ENCODE measurements at places on chromosomes 16 and 17. TPM values are rescaled to one million over a fixed set of nuclear protein-coding genes. Genes with fewer than 3 reads are reported as not detected.

- DNase-seq, result no peak
Measured at GRCh38 chr17:34720760-34721159, 141.4 kb downstream of the TMEM132E start.

GRCh38 chr17:49707246-49707607, 537 bp downstream of the SLC35B1 start:
- DNase-seq, result no peak

- DNase-seq, result peak; percentile 62
Measured at GRCh38 chr17:17151055-17151454, 55.1 kb downstream of the PLD6 start.

- DNase-seq, result no peak
Measured at GRCh38 chr17:29620271-29620670, 2.4 kb downstream of the CORO6 start.

DNA sequence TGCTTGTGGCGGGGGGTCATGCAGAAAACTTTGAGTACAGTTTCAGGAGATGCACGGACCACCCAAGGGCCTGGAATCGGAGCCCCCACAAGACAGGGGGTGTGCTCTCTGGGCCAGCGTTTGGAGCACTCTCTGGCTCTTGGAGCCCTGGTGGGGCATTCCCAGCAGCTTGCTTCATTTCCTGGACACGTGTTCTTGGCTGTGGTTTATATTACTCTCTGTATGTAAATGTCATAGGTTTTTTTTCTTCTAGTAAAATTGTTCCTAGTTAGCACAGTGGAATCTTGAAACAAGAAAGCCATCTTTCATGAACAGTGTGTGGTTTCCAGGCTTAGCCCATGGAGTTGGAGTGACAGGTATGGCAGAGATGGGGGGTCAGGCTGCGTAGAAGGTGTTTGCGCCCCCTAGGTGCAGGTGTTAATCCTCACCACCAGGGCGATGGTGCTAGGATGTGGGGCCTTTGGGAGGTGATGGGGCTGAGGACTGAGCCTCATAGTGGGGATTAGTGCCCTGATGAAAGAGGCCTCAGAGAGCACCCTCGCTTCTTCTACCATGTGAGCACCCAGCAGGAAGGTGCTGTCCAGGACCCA, 79.8 kb downstream of the JPH3 start:
- DNase-seq, result no peak

DNA sequence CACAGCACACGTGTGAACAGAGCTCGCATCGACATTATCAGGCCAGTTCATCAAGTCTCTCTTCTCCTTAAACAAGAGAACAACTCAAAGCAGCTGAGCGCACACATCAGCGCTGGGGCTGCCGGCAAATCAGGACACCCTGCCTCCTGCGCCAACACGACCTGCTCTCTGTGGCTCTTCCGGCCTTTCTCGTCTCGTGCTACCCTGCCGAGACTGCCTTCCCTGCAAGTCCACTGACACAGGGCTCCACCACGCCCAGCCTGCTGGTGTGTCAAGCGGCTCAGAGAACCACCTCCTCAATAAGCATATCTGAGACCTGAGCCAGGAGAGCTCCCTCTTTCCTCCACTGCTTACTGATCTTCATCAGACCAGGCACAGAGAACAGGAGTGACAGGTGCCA, 96.9 kb downstream of the ZNF778 start:
- DNase-seq, result no peak

DNA sequence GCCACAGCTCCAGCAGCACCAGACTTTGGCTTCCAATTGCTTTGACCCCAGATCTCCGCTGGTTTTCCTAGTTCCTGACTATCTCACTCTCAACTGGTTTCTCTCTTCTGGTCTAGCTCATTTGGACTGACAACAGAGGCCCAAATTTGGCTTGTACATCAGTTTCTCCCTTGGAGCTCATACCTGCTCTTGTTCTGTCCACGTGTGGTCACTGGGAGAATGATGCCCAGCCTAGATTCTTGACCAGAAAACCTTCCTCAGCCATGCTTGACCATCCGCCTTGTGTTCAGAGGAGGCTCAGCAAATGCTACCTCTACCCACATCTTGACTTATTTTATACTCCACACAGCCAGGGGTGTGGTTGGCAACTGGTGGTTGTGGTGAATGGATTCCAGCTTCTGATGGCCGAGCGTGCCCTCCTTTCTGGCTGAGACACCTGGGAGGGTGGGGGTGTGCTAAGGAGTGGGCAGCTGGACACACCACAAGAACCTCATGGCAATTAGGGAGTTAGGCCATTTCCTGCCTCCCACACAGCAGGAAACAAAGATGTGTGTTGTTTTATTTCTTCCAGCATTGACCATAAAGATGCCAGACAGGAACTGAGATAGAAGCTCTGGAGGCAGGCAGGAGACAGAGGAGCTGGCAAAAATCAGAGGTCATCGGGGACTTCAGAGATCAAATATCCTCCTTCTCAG, 93.8 kb upstream of the FAM20A start:
- peak; percentile 92 for DNase-seq

GRCh38 chr17:83008186-83008510, 71.3 kb upstream of the METRNL start:
- no peak for DNase-seq

- DNase-seq, result no peak
Measured at GRCh38 chr17:45282683-45283644, 21.1 kb upstream of the SPATA32 start.

- DNase-seq, result no peak
Measured at GRCh38 chr17:79790805-79791734, 5.8 kb downstream of the CBX8 start.

GRCh38 chr17:74480290-74480689, 13.9 kb downstream of the CD300A start:
- DNase-seq, result no peak

- DNase-seq, result no peak
Measured at GRCh38 chr17:64066716-64067115, 46.3 kb upstream of the ICAM2 start.

- peak; percentile 19 for DNase-seq
Measured at GRCh38 chr16:17511340-17511739, 40.6 kb upstream of the XYLT1 start.

DNA sequence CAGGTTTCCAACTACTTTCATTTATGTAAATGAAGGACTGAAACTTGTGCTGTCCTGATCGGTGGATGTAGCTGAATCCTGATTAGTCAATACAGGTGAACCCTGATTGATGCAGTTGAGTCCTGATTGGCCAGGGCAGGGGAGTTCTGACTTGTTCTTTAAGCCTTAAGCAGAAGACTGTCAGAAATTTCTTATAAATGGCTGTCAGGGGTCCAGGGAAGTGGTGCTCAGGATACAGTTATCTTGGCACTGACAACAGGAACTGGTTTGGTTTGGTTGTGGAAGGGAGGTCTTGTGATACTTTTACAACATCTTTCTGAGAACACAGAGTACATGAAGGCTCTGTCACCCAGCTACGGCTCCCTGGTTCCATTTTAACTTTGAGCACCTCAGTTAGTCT, 132.1 kb downstream of the KCNJ12 start:
- DNase-seq, result no peak

GRCh38 chr16:10541366-10541765, 39.0 kb downstream of the EMP2 start:
- DNase-seq, result no peak

DNA sequence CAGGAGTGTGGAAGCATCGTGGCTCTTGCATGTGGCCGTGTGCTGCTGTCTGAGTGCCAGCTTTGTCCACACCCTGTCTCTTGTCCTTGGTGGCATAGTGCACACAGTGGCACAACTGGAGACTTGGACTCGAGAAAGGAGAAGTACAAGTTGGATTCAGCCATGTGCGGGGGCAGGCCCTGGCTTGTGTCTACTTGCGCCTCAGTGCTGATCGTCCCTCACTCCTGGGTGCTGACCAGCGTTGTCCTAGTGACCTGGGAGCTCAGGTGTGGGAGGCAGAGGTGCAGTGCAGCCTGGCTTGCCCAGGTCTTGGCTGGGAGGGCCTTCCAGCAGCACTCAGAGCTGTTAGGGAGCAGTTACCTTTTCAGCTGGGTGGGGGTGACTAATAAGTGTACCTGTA, 20.6 kb downstream of the MPRIP start:
- DNase-seq, result no peak

DNA sequence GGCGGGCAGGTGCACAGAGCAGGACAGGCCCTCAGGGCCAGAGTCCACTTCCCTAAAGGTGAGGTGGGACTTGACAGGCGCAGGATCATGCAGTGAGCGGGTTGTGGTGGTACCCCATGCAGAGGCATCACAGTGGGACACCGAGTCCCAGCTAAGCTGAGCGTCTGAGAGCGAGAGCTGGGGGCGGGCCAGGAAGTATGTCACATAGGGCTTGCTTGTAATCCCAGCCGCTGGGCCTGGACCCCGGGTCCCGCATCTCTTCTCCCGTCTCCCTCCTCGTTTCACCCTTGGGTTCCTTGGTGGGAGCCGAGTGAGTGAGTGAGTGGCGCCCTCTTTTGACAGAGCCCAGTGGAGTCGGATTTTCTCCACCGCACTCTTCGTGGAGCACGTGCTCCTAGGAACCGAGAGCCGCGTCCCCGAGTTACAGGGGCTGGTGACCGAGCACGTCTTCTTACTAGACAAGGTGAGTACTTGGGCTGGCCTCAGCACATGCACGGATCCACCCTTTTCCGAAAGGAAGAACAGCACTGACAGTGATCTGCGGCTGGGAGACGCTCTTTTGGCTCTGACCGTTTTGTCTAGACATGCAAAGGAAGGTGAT, 50.8 kb upstream of the ENDOV start:
- DNase-seq, result no peak

DNA sequence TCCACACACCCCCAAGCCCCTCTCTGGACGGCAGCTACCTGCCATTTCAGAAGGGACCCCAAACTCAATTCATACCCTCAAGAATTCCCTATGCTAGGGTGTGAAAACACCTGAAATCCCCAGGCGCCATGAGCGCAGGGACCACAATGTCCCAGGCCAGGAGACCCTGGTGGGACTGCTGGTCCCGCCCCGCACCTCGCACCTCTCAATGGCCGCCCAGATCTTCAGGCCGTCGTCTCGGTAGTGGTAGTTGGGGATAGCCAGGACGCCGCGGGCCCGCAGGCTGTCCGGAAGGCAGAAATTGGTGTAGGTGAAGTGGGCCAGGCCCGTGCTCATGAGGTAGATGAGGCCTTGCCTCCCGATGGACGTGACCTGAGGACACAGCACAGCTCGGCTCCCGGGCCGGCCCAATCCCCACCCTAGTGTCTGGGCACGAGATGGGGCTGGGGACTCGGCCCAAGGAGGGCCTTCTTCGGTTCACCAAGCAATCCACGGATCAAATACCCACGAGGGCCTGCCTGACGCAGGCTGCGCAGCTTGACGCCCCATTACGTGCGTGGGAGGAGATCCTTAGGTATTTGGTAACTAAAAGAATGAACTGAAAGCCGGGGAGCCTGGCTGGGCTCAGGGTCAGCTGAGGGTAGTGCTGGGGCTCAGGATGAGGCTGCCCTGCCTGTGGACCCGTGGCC, 9.2 kb downstream of the ALOXE3 start:
- DNase-seq, result no peak

DNA sequence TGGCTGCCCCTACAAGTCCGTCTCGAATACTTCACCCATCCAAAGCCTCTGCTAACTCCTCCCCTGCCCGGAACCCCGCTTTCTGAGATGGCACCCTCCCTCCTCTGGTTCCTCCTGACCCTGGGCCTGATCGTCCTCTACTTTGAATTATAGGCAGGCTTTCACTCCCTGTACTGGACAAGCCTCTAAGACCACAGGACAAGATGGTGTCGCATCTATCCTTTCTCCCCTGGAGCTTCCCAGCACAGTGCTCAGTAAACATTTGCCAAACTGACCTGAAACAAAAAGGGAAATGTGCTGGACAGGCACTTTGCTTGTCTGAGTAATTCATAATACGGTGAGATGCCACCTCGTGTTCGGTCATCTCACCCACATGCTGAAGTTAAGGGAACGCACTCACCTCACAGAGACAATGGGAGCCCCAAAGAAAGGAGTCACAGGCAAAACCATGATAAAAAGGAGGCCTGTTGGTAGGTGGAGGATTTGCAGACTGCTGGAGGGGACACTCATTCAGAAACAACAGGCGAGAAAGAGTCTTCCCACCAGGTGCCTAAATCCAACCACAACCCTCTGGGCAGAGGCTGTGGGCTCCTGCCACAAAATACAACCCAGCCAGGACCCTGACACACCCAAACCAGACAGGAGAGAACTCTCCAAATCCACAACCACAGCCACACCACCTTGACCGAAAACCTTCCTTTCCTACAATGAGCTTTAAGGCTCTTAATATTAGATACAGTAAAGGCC, 28.2 kb downstream of the SNN start:
- no peak for DNase-seq

DNA sequence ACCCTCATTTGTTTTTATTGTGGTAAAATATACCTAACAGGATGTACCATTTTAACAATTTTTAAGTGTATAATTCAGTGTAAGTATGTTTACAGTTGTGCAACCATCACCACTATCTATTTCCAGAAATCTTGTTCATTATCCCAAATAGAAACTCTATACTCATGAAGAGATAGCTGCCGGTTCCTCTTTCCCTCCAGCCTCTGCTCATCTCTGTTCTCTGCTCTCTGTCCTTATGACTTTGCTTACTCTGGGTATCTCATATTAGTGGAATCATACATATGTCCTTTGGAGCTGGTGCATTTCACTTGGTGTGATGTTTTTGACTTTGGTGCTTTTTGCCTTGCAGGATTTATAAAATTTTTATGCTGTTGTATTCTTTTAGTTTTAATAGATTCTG, 19.4 kb downstream of the CYLD start:
- no peak for DNase-seq

- peak; percentile 51 for DNase-seq
Measured at GRCh38 chr17:79811011-79811867, 14.4 kb upstream of the CBX8 start.

- DNase-seq, result no peak
Measured at GRCh38 chr17:57604771-57605674, 140.1 kb downstream of the CCDC182 start.

GRCh38 chr16:9225527-9226316, 134.3 kb downstream of the HAPSTR1 start:
- no peak for DNase-seq

DNA sequence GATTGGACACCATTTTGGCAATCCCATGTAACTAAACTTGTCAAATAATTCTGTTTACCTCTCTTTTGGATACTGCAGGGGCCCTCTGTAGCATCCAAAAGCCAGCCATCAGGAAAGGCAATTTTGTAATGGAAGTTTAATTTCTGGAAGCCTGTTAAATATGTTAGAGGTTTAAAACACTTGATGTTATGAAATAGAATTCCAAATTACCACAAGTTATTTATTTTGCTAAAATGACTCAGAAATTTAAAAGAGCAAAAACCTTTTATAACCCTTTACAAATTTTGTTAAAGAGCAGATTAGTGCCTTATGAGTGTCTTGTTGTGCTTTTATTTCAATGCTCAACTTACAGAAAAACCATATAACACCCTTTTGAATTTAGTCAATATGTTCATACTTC, 20.0 kb upstream of the TNFSF12 start:
- DNase-seq, result no peak

CMTM4 gene
- 23.4 TPM for total RNA-seq

NHLRC4 gene
- total RNA-seq, result 0.43 TPM

TRPV3 gene
- total RNA-seq, result not detected

CCL2 gene
- total RNA-seq, result 64.2 TPM

FSCN2 gene
- total RNA-seq, result 0.27 TPM

RAB26 gene
- 1.9 TPM for total RNA-seq

SHISA9 gene
- 0.06 TPM for total RNA-seq

CD300LB gene
- total RNA-seq, result not detected

CFAP119 gene
- total RNA-seq, result 11.0 TPM
